ENCODE measurements at places on chromosomes 3 and 15.

DNA sequence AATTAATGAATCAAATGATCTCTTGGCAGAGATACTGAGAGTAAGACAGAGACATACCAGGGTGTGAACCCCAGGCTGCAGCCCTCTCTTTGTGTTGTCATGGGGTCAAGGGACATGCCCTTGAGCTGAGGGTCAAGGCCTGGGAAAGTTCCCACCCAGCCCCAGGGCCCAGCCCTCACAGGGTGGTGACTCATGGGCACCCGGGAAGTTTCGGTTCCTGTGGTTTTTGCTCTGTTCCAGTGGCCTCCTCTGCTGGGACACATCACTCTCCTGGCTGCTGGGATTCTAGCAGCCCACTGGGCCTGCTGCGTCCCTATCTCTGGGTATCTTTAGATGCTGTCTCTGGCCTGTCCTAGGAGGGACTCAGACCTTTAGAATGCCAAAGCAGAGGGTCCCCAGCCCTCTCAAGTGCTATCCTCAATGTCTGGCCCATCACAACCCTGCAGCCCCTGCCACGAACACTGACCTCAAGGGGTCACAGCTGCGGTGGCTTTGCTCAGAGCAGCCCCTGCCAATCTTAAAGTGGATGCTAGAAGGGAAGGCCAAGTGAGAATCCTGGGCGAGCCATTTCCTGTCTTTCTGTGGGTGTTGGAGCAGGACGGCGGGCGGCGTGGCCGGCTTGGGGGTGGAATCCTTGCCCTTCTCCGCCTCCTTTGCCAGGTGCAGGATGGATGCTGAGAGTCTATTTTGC lies 148.4 kb upstream of the TLE3 start:
- peak; percentile 52 for DNase-seq

DNA sequence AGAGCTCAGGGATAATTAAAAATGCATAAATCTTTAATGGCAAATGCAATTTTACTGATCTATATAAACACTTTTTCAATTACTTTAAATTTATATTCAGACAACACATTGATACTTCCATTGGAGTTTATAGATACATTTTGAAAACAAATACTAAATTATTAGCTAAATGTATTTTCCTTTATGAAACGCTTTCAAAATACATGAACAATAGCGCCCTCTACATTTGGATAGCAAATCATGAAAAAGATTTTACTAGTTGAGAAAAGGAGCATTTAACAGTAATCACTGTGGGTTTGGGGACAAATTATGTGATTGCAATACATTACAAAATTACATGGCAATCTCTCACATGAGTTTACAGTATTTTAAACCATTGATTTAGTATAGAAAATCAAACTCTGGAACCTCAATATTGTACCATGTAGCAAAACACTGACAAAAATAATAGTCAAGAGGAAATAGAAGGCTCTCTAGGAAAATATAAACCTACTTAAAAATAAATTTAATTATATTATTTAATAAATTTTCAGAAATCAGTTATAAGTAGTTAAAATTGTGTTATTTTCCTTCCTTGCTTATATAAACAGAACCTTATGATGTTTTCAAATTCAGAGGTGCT lies 207.9 kb downstream of the ZIC1 start:
- peak; percentile 73 for DNase-seq

DNA sequence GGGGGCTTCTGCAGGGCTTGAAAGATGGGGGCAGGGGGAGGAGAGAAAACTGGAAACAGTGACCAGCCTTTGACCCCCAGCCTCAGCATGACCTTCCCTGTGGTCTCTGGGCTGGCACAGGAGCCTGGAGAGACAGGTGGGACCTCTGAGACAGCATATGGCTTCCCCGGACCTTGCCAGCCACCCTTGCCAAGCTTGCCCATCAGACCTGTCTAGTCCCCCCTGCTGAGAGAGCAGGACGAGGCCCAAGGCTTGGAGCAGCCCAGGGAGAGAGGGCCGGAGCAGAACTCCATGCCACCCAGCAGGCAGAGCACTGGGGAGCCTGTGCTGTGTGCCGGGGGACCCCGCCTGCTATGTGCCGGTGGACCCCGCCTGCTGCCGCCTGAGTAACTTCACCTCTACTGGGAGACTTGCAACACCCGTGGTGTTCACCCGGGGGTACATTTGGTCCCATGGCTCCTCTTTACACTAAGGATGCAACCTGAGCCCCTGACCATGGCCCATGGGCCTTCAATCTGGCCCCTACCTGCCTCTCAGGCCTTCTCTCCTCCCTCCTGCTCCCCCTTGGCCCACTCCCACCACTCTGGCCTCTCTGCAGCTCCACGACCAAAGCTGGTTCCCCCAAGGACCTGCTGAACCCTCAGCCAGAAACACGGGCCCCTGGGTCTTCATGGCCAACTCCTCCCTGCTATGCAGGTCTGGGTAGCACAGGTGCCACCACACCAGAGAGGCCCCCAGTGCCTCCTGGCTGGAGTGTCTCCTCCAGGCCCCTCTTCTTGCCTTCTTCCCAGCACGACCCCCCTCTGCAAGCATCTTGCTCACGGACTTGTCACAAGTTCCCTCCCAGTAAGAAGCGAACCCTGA lies 21.1 kb upstream of the SLC41A3 start:
- DNase-seq, result no peak

DNA sequence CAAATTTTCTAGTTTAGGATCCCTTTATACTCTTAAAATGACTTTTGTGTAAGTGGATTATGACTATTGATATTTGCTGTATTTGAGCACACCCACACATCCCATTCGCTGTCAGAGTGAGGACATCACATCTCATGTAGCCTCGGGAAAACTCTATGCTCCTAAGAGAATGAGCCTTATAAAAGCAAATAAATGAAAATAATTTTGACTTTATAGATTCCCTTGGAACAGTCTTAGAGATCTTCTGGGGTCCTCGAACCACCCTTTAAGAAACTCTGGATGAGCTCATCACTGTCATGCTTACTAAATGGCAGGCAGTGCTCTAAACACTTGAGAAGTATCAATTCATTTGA lies 16.1 kb upstream of the EXOG start:
- no peak for DNase-seq

- peak; percentile 64 for DNase-seq
Observed at GRCh38 chr15:69951898-69952555, 145.7 kb downstream of the TLE3 start.

DNA sequence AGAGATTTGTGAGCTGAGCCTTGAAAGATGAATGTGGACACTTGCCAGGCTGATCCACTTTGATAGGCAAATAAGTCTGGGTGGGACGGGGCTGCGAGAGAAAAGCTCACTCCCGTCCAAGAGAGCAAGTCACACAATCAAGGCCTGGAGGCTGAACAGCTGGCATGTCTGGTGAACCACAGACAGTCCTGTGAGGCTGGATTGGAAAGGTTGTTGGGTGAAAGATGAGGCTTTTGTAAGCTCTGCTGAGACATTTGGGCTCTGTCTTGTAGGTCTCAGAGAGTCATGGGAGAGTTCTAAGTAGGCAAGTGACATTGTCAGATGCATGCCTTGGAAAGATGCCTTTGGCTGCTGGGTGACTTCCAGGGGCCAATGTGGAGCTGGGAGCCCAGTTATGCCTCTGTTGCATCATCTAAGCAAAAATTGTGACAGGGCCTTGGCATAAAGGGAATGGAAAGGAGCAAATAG lies 38.5 kb downstream of the RPLP1 start:
- no peak for DNase-seq

GRCh38 chr15:81096398-81096797 lies 37.7 kb upstream of the CFAP161 start:
- DNase-seq, result no peak

GRCh38 chr3:128663151-128663550 lies 12.5 kb upstream of the RPN1 start:
- DNase-seq, result no peak

- peak; percentile 83 for DNase-seq
Observed at GRCh38 chr15:98850961-98851572, 156.5 kb downstream of the PGPEP1L start.

GRCh38 chr3:46449755-46450552 lies 14.8 kb downstream of the LTF start:
- DNase-seq, result peak; percentile 22

DNA sequence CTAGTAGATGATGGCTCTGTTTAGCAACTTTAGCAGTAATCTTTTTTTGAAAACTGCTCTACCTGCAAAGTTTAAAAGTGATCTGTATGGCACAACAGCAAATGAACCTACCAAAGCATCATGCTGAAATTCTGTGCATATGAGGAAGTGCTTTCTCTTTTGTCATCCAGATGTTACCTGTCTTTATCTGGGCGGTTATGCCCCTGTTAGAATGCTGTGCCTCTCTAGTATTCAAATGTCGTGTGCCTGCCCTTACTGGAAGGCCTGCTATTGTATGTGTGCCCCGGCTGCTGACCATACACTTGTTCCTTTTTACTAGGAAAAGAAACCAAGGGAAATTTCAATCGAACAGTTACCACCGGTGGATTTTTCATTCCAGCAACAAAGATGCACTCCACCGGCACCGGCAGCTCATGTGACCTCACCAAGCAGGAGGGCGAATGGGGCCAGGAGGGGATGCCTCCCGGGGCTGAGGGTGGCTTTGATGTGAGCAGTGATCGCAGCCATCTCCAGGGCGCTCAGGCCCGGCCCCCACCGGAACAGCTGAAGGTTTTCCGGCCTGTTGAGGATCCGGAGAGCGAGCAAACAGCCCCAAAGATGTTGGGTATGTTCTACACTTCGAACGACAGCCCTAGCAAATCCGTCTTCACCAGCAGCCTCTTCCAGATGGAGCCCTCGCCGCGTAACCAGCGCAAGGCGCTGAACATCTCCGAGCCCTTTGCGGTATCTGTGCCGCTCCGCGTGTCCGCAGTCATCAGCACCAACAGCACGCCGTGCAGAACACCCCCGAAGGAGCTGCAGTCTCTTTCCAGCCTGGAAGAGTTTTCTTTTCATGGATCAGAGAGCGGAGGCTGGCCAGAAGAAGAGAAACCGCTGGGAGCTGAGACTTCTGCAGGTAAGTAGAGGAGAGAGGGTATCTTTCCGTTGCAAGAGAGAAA lies 61.6 kb downstream of the TMEM39A start:
- DNase-seq, result no peak

- DNase-seq, result no peak
Observed at GRCh38 chr3:124935264-124935663, 713 bp upstream of the MUC13 start.

GRCh38 chr3:100252001-100252400 lies 8.8 kb upstream of the TBC1D23 start:
- DNase-seq, result no peak
